Daoy (cell line): ENCODE measurements at places on chromosomes 3 and 15.

GRCh38 chr3:105328338-105328730, 38.4 kb upstream of the ALCAM start:
- DNase-seq = no peak

GRCh38 chr15:37394402-37395099, 294.2 kb upstream of the MEIS2 start:
- no peak for DNase-seq

DNA sequence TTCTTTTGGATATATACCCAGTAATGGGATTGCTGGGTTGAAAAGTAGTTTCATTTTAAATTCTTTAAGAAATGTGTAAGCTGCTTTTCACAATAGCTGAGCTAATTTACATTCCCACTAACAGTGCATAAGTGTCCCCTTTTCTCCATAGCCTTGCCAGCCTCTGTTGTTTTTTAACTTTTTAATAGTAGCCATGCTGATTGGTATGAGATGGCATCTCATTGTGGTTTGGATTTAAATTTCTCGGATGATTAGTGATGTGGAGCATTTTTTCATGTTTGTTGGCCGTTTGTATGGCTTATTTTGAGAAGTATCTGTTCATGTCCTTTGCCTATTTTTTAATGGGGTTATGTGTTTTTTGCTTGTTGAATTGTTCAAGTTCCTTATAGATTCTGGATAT, 444.3 kb upstream of the ATP11B start:
- no peak for DNase-seq

GRCh38 chr3:100264242-100264641, 3.5 kb downstream of the TBC1D23 start:
- DNase-seq = no peak

- peak; percentile 15 for DNase-seq
Observed at GRCh38 chr3:53630547-53630946, 136.1 kb downstream of the CACNA1D start.

DNA sequence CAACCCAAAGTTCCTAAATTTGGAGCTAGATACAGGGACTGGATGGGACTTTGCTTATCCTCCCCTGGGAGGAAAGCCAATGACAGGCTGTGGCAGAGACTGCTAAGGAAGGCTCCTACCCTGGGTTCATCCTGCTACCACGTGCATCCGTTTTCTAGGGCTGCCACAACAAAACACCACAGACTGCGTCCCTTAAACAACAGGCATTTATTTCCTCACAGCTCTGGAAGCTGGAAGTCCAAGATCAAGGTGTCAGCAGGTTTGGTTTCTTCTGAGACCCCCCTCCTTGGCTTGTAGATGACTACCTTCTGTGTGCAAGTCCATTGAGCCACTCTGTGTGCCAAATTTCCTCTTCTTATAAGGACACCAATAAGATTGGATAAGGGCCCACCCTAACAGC, 263.9 kb downstream of the FAM43A start:
- DNase-seq = no peak

DNA sequence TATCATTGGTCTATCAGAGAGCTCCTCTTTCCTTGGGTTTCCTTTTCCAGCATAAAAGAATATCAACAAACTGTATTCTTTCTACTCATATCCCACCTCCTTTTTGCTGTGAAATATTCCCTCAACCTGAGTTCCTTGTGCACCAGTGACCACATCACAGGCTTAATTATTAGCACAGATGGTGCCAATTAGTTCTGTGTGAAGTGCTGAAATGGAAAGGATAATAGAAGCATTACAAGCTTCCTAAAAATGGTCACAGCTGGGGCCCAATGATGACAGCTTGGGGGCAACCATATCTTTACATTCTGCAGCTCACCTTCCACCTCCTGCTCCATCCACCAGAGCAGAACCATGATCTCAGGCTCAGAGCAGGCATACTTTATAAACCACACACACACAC, 84.6 kb downstream of the ANO10 start:
- no peak for DNase-seq

GRCh38 chr3:168040607-168041208, 55.0 kb downstream of the GOLIM4 start:
- DNase-seq = peak; percentile 34
